ENCODE measurements at places on chromosomes 1 and 21.

- peaks cover 3% of the 10 kb centered on the region for H3K27me3 ChIP-seq
- H3K36me3 ChIP-seq: no peaks in the 10 kb centered on the region
- peak overlapping the region; percentile 30 for H3K27ac ChIP-seq
- DNase-seq: no peak
- H3K4me1 ChIP-seq: peaks cover 20% of the 10 kb centered on the region
Measured at GRCh38 chr1:156602557-156602993, 1.3 kb upstream of the GPATCH4 start.

DNA sequence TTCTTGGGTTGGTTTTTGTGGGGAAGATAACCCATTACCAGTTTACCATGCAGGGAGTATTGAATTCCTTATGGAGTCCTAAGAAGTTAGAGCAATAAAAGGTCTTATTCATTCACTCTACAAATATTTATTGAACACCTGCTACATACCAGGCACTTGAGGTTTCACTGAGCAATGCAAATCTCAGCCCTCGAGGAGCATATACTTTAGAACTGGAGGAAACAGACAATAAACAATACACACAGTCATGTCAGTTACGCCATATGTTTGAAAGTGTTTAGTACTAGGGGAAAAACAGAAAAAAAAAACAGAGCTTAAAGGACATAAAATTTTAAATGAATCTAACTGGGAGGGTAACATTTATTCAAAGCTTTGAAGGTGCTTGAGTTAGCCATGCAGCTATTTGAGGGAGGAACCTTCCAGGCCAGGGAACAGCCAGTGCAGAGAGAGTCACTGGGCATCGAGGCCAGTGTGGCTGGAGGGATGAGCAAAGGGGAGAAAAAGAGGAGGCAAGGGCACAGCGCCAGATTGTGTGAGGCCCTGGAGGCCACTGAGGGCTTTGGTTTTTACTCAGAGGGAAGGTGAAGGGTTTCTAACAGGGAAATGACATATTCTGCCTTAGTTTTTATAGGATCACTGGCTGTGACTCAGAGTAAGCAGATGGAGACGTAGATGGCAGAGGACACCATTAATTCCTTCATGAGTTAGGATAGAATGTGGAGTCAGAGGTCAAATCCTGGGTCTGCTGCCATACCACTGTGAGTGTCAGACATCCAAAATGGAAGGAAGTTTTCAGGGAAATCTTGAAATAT is 32.7 kb downstream of the C1orf21 start:
- H3K27me3 ChIP-seq: no peaks in the 10 kb centered on the region
- H3K27ac ChIP-seq: no peak overlapping the region
- no peak overlapping the region for H3K4me3 ChIP-seq
- H3K36me3 ChIP-seq: no peaks in the 10 kb centered on the region
- DNase-seq: no peak

- no peaks in the 10 kb centered on the region for H3K36me3 ChIP-seq
- peaks cover 2% of the 10 kb centered on the region for H3K27me3 ChIP-seq
- no peaks in the 10 kb centered on the region for H3K4me1 ChIP-seq
- no peak overlapping the region for H3K4me3 ChIP-seq
Measured at GRCh38 chr1:30307182-30307581, 416.2 kb downstream of the MATN1 start.

DNA sequence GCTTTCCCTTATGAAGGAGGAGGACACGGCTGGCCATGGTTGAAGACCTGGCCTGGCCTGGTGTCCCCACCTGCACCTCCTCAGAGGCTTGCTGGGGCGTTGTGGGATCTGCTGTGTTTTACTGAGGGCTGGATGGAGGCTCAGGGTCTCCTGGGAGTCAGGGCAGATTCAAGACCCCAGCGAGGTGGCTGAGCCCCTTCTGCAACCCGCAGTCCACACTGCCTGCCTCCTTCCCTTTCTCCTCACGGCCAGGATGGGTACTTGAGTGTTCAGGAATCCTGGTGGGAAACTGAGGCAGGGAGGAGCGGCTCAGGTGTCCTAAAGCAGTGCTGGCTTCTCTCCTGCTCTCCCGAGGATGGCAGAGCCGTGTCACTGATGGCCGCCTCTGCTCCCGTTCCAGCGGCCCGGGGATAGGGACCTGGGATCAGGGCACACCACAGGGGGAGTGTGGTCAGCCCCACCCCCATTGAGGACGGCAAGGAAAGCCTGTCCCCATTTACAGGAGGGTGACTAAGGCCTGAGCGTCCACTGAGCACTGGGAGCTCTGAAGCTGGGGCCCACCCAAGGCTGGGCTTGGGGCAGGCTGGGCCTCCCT is 47.5 kb downstream of the TRPM2 start:
- no peak overlapping the region for H3K27ac ChIP-seq
- DNase-seq: no peak
- H3K4me3 ChIP-seq: no peak overlapping the region

DNA sequence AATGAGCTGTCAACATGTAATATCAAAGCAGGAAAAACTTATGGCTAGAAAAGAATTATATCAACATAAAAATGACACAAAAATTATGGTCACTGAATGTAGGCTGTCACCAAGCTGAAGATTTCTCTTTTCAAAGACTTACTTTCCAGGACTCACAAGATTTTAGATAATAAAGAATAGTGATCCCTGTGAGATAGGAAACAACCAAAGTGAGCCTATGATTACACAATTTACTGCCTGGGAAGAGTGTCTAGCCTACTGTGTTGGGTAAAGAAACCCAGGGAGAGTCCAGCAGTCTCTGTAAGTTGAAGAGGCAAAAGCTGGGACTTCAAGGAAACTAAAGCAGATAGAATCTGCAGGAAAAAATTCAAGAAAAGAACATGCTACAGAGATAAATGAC is 20.2 kb upstream of the RGS1 start:
- no peak overlapping the region for H3K27ac ChIP-seq
- H3K4me1 ChIP-seq: no peaks in the 10 kb centered on the region
- H3K36me3 ChIP-seq: no peaks in the 10 kb centered on the region
